ENCODE measurements at places on chromosomes 11 and 22.

DNA sequence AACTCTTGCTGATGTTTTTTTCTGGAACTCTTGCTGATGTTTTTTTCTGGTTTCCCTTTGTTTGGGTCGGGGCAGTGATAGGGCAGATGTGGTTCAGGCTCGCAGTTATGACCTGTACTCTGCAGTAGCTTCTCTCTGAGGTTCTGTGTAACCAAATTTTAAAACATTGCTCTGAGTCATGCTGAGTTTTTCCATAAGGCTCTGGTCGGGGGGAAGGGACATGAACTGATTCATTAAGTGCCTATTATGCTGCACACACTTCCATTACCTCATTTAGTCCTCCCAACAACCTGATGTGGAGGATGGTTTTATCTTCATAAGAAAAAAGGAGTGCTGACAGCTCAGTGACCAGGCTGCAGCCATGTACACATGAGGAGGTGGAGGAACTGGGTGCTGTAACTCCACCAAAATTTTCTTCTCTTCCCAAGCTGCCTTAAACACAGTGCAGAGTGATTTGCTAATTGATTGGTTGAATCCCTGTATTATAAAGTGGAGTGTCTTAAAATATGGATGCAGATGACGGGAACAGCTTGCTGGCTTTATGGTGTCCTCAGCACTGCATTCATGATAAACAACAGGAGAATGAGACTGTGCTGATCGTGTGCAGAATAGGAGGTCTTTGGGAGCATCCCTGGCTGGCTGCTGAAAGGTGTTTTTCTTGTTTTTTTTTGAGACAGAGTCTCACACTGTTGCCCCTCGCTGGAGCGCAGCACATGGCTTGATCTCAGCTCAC, 19.1 kb downstream of the TNRC6B start:
- no peak for DNase-seq

DNA sequence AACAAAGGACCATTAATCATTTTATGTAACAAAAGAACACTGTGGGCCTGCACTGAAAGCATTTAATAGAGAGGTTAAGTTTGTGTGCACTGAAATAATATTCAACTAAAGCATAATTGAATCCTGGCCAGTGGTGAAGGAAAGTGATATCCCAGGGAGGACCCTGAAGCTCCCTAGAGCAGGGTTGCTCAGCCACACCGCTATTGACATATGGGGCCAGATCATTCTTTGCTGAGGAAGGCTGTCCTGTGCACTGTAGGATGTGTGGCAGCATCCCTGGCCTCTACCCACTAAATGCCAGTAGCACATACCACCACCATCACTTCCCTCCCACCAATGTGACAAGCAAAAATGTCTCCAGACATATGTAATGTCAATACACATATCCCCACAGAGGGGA, 166.1 kb upstream of the MTNR1B start:
- DNase-seq = no peak

DNA sequence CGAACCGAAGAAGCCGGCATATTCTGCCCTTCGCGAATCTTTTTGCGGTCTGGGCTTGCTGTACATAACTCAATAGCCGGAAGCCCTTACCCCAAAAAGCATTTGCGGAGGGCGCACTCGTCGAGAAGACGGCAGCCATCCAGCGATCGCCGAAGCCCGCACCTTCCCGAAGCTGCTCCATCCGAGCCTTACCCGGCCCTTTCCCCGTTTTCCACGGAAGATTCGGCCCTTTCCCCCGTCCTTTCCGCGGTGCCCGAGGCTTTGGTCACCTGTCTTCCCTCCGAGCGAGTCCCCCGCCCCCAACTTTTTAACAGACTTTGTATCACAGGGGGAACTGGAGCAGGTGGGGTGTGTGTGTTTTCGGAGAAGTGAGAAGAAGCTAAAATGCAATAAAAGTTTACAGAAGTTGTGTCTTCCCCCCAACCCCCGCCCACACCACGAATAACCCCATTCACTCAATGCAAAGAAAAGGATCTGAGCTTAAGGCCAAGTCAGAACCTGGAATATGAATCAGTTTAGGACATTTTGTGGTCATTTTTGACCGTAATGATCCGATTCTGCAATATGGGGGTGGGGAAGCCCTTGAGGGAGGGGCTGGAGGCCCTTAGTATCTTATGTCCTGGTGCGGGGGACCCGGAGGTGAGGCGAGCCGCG, 99.0 kb upstream of the HSD17B12 start:
- no peak for DNase-seq

DNA sequence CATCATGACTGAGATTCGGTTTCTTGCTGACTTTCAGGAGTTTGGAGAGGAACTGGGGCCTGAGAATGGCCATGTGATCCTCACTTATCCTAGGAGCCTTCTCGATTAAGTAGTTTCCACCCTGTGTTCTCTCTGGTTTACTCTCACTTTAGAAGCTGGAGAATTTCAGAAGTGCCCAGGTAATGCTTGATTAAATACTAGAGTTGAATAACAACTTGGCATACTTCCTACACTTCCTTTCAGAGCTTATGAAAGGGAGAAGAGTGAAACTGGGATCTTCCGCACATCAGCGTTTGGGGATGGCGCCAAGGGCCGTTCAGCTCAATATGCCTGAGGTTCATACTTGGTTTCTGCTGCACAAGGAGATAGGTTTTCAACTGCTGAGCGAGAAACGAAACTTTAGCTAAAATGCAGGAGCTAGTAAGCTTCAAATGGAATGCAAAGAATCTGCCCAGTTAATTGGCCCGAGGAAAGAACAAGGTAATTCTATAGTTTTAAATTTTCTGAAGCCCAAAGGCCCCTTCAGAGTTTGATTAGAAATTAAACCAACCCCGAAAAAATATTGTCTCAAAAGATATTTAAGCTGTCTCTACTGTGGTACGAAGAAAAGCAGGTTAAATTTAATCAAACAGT, 823 bp upstream of the MUC15 start:
- DNase-seq = no peak

DNA sequence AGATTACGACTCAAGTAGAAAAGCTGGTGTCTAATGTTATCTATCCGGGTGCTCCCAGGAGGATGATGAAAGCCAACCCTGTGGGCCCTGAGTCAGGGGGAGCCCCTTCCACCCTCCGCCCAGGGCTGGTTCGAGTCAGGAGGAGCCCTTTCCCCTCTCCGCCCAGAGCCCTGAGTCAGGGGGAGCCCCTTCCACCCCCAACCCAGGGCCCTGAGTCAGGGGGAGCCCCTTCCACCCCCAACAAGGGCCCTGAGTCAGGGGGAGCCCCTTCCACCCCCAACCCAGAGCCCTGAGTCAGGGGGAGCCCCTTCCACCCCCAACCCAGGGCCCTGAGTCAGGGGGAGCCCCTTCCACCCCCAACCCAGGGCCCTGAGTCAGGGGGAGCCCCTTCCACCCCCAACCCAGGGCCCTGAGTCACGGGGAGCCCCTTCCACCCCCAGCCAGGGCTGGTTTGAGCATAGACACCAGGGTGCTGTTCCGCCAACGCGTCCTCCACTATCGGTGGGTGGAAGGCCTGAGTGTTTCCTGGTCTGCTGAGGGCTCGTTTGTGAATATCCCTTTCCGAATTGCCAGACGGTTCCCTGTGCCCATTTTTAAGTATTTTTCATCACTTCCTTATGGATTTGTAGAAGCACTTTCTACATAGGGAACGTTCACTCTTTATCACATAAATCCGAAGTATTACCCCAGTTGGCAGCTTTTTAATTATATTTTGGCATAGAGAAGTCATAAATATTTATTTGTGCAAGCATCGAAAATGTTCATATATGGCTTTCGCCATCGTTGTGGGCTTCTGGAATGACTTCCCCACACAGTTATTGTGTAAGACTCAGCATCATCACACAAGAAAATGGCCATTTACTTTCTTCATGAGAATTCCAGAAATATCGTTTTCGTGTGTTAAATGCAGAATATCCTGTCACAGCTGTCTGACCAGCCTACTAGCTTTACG, 380.6 kb downstream of the BRD1 start:
- no peak for DNase-seq

DNA sequence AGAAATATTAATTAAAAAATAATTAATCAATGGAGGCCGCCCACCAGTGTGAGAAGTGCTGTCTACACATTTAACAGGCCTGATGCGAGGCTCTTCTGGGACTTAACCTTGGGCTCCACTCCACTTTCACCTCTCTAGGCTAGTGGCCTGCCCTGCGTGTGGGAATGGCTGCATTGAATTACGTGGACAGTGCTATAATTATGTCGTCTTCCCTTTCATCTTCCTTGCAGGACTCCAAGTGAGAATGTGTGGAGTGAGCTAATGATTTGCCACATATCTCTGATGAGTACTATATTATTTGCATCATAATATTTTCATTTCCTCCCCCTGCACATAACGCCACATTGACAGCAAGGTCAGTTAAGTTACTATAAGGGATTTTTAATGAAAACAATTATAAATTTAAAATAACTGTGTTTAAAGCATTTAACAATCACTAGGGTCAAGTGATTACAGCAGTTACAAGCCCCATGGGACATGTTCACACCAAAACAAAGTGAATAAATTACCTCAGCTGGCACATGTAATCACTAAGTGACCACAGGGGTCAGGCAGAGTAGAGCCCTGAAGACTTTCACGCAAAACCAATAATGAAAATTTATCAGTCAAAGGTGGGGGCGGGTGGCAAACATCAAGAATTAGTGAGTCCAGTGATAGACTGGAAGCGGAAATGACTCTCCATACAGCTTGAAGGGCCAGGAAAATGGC, 63.5 kb downstream of the MPPED2 start:
- DNase-seq = no peak

DNA sequence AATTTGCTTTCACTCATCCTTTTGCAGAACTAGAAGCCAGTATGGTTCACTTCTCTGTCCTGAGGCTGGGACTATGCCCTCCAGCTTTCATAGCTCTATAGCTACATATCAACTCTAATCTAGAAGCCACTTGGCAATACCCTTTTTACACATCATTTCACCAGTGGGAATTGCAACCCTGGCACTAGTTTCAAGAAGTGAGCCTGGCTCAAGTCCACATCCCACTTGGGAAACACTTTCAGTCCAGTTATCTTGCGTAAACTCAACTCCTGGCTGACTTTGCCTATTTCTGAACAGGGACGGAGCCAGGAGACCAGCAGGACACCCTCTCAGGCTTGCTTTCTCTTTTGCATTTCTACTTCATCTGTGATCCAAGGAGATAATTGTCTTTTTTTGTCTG, 19.9 kb upstream of the FAT3 start:
- no peak for DNase-seq

- DNase-seq = no peak
These were observed 96.5 kb downstream of the NXPE2 start for GRCh38 chr11:114774599-114775361.

GRCh38 chr11:2399488-2400068, 972 bp upstream of the TSSC4 start:
- DNase-seq = no peak

DNA sequence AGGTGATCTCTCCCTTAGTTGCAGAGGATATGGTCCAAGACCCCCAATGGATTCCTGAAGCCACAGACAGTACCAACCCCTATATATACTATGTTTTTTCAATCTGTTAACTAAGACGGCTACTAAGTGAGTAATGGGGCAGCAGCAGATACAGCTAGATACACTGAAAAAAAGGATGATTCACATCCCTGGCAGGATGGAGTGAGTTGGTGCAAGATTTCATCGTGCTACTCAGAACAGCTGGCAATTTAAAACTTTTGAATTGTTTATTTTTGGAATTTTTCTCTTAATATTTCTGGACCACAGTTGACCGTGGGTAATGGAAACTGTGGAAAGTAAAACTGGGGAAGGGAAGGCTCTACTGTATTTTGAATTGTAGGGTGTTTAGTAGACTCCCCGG, 17.0 kb upstream of the TMEM218 start:
- no peak for DNase-seq

GRCh38 chr11:61627850-61628661, 47.2 kb upstream of the SYT7 start:
- DNase-seq = no peak

DNA sequence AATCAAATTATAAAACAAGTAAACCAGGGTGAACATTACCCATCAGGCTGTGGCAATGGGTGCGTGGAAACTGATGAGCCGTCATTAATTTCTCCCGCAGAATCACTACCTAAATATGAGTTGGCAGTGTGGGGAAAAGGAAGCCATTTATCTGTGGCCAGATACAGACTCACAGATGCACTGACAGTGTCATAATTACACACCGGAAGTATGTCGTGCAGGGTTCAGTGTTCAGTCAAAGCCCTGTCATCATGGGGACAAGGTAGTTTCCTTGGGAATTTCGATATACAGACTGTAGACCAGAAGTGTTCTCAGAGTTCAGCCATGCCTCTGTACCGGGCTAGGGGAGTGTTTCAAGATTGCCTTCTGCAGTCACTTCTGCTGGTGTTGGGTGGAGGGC, 119.2 kb upstream of the SEZ6L start:
- no peak for DNase-seq

GRCh38 chr22:32920032-32920628, 118.6 kb downstream of the TIMP3 start:
- DNase-seq = no peak

GRCh38 chr11:93017821-93018690, 48.6 kb downstream of the MTNR1B start:
- no peak for DNase-seq

GRCh38 chr11:15662285-15662684, 547.6 kb downstream of the INSC start:
- DNase-seq = no peak

DNA sequence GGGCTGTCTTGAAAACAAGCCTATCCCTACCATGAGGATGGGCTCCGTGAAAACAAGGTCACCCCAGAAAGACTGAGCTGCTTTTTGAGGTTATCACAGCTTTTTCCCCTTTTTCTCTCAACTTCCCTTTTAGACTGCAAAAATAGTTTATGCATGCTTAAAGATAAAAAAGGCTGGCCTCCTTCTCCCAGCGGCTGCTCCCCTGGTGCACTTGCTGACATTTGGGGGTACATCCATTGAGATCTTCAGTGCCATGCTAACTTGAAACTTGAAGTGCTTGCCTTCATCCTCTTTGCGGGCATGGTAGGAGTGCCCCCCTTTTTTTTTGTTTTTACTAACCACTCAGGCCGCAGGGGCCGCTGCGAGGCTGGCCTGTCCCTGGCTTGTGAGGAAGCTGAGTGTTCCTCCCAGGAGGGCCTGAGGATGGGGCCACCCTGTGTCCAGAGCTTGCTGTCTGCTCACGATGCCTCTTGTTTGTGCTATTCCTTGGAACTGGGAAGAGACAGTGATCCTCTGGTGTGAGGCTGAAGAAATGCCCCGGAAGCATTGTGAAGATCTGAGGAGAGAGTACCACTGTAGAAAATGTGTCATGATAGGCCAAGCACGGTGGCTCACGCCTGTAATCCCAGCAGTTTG, 2.2 kb downstream of the TANGO2 start:
- DNase-seq = no peak

DNA sequence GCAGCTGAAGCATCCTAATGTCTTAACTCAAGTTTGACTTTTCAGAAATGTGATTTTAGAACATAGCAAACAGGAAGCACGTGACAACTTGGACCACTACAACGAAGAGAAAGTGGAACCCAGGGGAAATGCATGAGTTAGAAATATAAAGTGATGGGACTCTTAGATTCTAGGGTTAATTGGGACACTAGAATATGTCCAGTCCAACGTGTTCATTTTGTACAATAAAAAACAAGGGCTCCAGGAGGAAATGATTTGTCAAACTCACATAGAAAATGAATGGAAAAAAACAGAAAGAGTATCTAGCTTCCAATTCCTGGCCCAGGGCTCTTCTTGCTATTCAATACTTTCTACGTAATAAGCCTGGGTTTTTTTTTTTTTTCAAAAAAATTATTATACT, 30.7 kb downstream of the TIMP3 start:
- no peak for DNase-seq
